ENCODE measurements at places on chromosomes 12 and 14.

DNA sequence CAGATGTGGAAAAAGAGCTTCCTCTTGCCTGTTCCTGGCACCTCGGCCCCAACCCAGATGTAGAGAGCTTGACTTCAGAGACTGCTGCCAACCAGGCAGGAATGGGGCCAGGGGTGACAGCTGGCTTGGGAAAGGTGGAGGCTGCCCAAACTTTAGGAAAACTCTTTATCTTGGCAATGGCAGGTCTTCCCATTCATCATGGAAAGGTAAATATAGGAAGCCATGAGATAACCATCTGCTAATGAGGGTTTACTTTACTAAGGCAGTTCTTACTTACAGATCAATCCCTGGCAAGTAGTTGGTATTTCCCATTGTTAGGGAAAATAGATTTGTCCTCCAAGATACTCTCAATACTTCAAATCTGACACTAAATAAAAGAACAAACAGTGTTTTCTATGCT lies 143.1 kb upstream of the NUDT4 start:
- DNase-seq = no peak

DNA sequence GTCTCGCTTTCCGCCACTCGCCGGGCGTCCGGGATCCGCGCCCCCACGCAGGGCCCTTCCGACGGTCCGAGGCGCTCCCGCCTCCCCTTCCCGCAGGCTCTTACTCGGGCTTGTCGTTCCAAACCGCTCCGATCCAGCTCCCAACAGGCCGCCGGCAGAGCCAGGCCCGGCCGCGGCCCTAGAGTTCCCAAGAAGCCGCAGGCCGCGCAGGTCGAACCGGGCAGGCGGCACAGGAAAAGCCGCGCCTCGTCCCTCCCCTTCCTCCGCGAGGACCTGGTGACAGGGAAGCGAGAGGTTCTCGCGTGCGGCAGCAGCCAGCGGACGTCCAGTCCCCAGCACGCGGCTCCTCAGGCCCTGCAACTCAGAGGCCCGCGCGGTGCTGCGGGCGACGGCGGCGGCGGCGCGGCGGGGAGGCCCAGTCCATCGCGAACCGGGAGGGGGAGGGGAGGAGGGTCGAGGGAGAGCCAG lies 272 bp downstream of the HECTD1 start:
- DNase-seq = no peak

DNA sequence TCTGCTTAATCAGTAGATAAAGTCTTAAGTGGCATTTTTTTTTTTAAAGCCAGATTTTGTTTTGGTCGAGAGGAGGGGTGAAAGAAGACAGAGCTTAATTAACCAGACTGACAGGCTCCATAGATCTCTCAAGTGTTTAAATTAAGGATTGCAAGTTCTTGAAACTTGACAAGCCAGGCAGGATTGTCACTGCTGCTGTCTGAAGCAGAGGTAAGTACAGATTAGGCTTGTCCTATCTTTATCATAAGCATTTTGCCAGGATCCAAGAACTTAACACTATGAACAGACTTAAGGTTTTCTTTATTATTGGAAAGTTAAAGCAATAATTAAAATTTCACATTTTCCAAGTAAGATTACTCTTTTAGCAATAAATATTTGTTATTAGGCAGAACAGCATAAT lies 179.6 kb upstream of the LMO3 start:
- DNase-seq = no peak

- DNase-seq = no peak
Observed at GRCh38 chr12:49028666-49029275, 10.2 kb upstream of the PRKAG1 start.

- no peak for DNase-seq
Observed at GRCh38 chr14:50957296-50957695, 13.0 kb upstream of the PYGL start.

DNA sequence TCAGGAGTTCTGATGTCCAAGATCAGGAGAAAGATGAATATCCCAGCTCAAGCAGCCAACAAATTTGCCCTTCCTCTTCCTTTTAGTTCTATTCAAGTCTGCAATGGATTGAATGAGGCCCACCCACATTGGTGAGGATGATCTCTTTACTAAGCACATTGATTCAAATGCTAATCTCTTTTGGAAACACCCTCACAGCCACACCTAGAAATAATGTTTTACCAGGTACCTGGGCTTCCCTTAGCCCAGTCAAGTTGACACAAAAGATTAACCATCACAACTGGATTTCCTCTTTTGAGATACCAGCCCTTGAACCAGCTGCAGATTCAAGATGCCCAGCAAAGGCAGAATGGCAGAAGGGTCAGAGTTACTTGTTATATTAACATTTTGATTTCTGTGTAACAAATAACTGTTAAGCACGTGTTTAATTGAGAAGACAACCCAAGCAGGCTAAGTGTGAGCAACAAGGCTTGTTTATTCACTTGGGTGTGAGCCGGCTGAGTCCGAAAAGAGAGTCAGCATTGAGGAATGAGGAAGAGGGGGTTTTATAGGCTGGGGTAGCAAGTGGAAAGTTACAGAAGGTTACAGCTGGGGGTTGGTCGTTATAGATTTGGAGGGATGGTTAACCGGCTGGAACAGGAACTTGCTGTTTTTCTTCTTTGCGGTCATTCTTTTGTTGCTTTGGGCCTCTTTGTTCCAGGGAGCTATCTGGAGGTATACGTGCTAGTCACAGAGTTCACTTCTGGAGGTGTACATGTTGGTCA lies 180.3 kb downstream of the EMP1 start:
- no peak for DNase-seq

DNA sequence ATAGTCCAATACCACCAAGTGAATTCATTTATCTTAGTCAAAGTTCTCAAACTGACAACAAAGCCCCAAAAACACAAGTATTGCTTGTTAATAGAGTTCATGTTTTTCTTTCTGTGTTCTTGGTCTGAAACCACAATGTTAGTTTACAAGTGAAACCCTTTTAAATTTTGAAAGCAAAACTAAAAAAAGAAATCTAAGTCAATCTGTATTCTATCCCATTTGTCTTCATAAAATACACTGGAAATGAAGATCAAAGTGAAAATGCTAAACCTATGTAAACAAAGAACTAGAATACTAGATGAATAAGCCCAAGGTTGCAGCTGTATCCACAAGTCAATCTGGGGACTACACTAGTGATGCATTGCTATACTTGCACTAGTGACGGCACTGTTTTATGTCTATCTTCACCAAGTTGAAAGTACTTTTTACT lies 10.4 kb downstream of the MAP4K5 start:
- no peak for DNase-seq

DNA sequence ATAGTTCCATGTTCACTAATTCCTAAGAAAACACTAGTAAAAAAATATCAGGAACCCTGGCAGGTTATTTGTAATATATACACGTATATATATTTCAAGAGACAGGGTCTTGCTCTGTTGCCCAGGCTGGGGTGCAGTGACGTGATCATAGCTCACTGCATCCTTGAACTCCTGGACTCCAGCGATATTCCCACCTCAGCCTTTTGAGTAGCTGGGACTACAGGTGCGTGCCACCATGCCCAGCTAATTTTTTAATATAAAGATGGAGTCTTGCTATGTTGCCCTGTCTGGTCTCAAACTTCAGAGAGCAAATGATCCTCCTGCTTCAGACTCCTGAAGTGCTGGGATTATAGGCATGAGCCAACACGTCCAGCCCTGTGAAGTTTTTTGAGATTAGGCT lies 16.2 kb downstream of the GPRC5A start:
- DNase-seq = no peak

GRCh38 chr12:25583545-25583944 lies 30.5 kb upstream of the LMNTD1 start:
- DNase-seq = no peak

DNA sequence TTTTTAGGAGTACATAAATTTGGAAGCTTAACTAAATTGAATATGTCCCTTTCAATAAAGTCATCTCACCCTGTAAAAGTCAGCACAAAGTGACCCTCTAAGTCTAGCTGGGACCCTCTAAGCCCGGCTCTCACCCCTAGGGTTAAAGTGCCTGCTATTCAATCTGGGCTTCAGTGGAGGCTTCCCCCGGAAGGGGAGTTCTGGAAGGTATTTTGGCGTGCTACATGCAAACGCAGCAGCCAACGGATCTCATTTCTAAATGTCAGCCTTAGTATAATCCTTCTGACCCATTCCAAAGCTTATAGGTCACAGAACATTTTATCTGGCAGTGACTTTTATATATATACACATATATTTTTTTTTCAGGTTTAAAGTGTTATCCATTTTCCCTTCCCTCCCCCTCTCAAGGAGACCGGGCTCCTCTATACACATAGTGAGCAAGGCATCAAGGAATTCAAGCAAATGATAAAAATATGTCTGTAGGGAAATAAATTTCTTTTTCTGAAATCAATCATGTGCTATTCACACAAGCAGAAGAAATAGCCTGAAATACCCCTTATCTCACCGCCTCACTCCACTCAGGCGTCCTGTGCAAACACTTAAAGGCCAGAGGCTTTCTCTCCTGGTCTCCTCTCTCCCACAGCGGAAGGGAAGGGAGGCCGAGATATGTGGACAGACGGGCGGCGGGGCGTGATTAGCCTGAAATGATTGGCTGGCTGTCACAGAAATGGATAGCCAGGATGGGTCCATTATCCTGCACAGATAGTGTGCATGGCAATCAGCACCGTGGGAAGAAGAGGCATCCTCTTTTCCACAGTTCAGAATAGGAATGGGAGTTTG lies 301.7 kb downstream of the GALC start:
- DNase-seq = no peak

GRCh38 chr14:60553808-60554207 lies 44.9 kb downstream of the SIX6 start:
- DNase-seq = no peak

GRCh38 chr14:60510254-60510950 lies 1.5 kb downstream of the SIX6 start:
- no peak for DNase-seq

DNA sequence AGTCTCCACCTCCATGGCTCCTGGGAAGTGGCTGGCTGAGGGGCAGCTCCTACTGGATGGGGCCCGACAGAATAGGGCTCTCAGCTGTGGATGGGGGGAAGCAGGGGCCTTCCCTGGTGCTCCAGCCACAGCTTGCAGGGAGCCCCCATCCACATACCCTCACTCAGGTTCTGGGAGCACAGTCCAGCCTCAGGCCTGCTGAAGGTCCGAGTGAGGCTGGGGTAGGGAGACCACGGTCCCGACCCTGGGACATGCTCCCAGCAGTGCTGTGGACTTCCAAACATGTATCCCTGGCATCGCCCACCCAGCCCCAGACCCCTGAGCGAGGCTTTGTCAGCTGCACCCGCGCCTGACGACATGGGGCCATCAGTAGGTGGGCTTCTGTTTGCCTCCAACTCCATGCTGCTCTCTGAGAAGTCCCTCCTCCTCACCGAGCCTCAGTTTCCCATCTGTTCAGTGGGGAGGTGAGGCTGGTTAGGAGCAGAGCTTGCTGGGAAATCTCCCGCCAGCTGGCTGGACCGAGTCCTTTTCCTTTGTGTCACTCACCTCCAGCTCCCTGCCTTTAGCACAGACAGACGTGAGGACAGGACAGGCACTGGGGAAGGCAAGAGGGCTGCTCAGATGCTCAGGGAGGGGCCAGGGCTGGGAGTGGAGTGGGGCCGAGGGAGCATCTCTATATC lies 9.1 kb upstream of the ATG101 start:
- DNase-seq = peak; percentile 34

- DNase-seq = peak; percentile 20
Observed at GRCh38 chr14:100159094-100159864, at the start of gene DEGS2. TSS of gene DEGS2 (minus strand) at chr14:100159645. CDS start at chr14:100159587, 58 bp downstream.

GRCh38 chr12:30877105-30877875 lies 49.3 kb upstream of the TSPAN11 start:
- no peak for DNase-seq

- no peak for DNase-seq
Observed at GRCh38 chr14:22613106-22613695, 15.1 kb downstream of the ABHD4 start.

DNA sequence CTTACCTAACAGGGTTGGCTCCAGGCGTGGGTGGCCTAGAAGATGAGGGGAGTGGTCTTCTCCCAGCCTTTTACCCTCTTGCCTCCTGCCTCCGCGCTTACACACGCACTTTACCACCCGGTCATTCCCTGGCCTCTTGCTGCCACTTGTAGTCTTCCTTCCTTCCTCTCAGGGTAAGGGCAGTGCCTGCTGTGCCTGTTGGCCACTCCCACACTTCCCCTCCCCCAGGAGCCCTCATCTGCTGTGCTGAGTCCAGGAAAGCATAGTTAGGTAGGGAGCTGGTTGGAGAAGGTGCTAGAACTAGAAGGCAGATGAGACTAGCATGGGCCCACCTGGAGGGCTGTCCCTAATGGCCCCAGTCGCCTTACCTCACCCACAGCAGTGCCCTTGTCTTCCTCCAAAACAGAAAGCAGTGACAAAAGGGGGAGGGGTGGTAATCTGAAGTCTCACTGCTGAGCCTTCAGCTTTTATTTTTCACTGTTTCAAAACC lies 54.3 kb upstream of the SRSF5 start:
- no peak for DNase-seq

Data from stimulated activated CD8-positive, alpha-beta memory T cell treated with anti-CD3 and anti-CD28 coated beads, Interleukin-7, amount 100 ng/mL, for 1 hour (primary cell).